ENCODE measurements at places on chromosomes 2 and 18. TPM values are rescaled to one million over a fixed set of nuclear protein-coding genes. Genes with fewer than 3 reads are reported as not detected.

Gene UPP2
- polyA plus RNA-seq = 0.02 TPM

Gene SATB2
- polyA plus RNA-seq = 0.58 TPM

Gene FTCDNL1
- 3.7 TPM for polyA plus RNA-seq

Gene LIMS2
- polyA plus RNA-seq = 76.1 TPM

Gene TRAK2
- polyA plus RNA-seq = 7.1 TPM

Gene MC4R
- polyA plus RNA-seq = 0.05 TPM

Gene CYP26B1
- polyA plus RNA-seq = 1.5 TPM

Gene L3MBTL4
- polyA plus RNA-seq = 2.1 TPM

Gene CFAP53
- polyA plus RNA-seq = 0.13 TPM

Gene RALBP1
- polyA plus RNA-seq = 17.8 TPM

Gene GCG
- polyA plus RNA-seq = not detected

Gene TET3
- 3.9 TPM for polyA plus RNA-seq

Gene RAB6C
- polyA plus RNA-seq = 0.15 TPM

Gene NETO1
- polyA plus RNA-seq = 7.1 TPM

Gene TMBIM1
- 27.4 TPM for polyA plus RNA-seq

Gene REG3A
- polyA plus RNA-seq = not detected

Gene PGAP1
- 0.38 TPM for polyA plus RNA-seq

Gene UGT1A8
- polyA plus RNA-seq = not detected

Gene ST6GAL2
- polyA plus RNA-seq = 0.02 TPM

Gene SIX2
- polyA plus RNA-seq = not detected

Gene REG1A
- 2.2 TPM for polyA plus RNA-seq

Gene BCL11A
- 61.6 TPM for polyA plus RNA-seq

Gene PPIG
- polyA plus RNA-seq = 34.8 TPM

Gene ACKR3
- 11.5 TPM for polyA plus RNA-seq

Gene CFC1
- 0.11 TPM for polyA plus RNA-seq

Gene CCL20
- polyA plus RNA-seq = 0.46 TPM

Gene CABLES1
- 1.7 TPM for polyA plus RNA-seq

Gene E2F6
- polyA plus RNA-seq = 4.7 TPM

Gene NOSTRIN
- polyA plus RNA-seq = 10.2 TPM

Gene WNT10A
- 1.5 TPM for polyA plus RNA-seq
